DMS79 (cell line): ENCODE measurements at places on chromosomes 2 and 18.

DNA sequence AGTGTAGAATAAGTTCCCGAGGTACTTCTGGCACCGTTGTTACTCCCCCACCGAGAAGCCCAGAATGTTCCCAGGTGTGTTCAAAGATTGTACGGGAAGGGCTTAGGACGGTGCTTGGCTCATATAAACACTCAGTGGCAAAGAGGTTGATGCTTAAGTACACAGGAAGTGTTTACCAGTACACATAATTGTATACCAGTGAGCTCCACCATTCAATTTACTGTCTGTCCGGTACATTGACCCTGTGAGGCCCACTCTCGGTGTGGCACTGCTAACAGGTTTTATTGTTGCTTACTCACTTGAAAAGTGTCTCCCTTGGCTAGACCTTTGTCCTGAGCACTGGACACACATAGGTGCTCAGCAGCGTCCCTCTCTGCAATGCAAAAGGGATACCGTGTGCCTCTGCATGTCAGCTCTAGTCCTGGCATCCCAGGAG is 191.0 kb downstream of the NEDD4L start:
- DNase-seq, result no peak

- DNase-seq, result no peak
These were observed 134.4 kb upstream of the LTBP1 start for GRCh38 chr2:32812316-32812715.

DNA sequence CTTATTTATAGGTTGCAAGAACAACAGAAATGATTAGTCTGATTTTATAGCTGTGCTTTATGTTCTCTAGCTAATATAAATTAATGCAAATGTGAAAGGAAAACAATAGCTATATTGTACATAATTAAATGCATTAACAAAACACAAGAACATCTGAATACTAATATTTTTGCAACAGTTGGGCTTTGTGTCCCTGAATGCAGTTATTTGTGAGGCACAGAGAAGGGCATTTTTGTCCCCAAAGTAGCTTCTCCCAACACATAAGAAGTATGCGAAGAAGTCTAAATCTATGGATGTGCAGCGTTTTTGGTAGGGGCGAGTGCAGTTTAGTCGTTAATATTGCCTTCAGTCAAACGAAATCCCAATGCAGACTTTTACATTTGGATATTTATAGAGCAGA is 110.0 kb downstream of the MBP start:
- no peak for DNase-seq

DNA sequence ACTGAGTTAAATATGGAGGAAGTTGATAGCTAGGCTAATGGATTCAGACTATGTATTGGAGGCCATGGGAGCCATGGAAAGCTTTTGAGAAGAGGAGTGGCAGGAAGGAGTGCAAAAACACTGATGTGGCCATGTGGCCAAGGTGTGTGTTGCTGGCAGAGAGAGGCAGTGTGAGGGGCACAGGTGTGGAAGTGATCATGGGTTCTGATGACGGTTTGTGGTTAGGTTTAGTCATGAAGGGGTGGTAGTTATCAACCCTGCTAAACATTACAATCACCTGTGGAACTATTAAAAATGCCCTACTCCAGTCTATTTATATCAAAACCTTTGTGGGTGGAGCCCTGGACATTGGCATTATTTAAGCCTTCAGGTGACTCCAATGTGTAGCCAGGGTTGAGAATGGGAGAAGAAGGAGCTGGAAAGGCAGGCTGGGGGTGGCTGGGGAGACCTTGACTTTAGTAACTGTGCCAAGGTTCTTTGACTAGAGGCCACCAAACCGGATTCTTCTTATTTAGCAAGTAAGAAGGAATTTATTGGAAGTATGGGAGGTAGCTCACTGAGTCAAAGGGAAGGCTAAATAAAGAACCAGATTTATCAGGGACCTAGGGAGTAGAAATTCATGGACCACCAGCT is 13.5 kb downstream of the GPR39 start:
- no peak for DNase-seq

GRCh38 chr2:226317970-226318369 is 481.6 kb downstream of the IRS1 start:
- DNase-seq, result no peak

- no peak for DNase-seq
These were observed 44.6 kb downstream of the CD8B2 start for GRCh38 chr2:106531676-106532214.
